ENCODE measurements at places on chromosomes 3 and 15. TPM values are rescaled to one million over a fixed set of nuclear protein-coding genes. Genes with fewer than 3 reads are reported as not detected.

Gene ITIH3
- total RNA-seq = 4.0 TPM

Gene ZBED2
- 0.11 TPM for total RNA-seq

Gene LDHAL6B
- total RNA-seq = not detected

Gene DZIP1L
- 10.8 TPM for total RNA-seq

Gene PRR23B
- total RNA-seq = not detected

Gene CFAP100
- 2.2 TPM for total RNA-seq

Gene LYZL4
- not detected for total RNA-seq

Gene GOLGA8G
- not detected for total RNA-seq

Gene STARD5
- total RNA-seq = 4.5 TPM

Gene CPA3
- 2.6 TPM for total RNA-seq

Gene CPNE9
- total RNA-seq = 6.3 TPM

Gene ADGRG7
- total RNA-seq = not detected

Gene GATM
- total RNA-seq = 279 TPM

Gene TMEM212
- 0.40 TPM for total RNA-seq

Gene GOLGA6L4
- 2.4 TPM for total RNA-seq

Gene BFSP2
- not detected for total RNA-seq

Gene CLSTN2
- 20.7 TPM for total RNA-seq

Gene ZNF502
- total RNA-seq = 13.1 TPM

Gene GOLGA8J
- 0.39 TPM for total RNA-seq

Gene FBN1
- total RNA-seq = 249 TPM

Gene MNS1
- total RNA-seq = 13.1 TPM

Gene CSNK1G1
- 24.9 TPM for total RNA-seq

Gene ITGB5
- total RNA-seq = 32.3 TPM

Gene RBP2
- not detected for total RNA-seq

Gene OR4F15
- total RNA-seq = not detected

Gene LTK
- 0.20 TPM for total RNA-seq

Gene KLF15
- total RNA-seq = 7.9 TPM

Gene RTP4
- 1.1 TPM for total RNA-seq

Gene C3orf85
- total RNA-seq = not detected

Gene ERC2
- total RNA-seq = 24.0 TPM

Gene SCN11A
- total RNA-seq = 44.3 TPM

Gene TMA7
- 120 TPM for total RNA-seq

Gene SLC12A1
- total RNA-seq = 5.6 TPM

Gene ATP2B2
- 25.2 TPM for total RNA-seq

Gene DALRD3
- 51.3 TPM for total RNA-seq

Gene CD96
- 0.28 TPM for total RNA-seq

Gene GOLGA8N
- total RNA-seq = 12.3 TPM

Gene GRAMD2A
- total RNA-seq = 1.4 TPM
